SIG-M5 (cell line): ENCODE measurements at places on chromosomes 2 and 18.

DNA sequence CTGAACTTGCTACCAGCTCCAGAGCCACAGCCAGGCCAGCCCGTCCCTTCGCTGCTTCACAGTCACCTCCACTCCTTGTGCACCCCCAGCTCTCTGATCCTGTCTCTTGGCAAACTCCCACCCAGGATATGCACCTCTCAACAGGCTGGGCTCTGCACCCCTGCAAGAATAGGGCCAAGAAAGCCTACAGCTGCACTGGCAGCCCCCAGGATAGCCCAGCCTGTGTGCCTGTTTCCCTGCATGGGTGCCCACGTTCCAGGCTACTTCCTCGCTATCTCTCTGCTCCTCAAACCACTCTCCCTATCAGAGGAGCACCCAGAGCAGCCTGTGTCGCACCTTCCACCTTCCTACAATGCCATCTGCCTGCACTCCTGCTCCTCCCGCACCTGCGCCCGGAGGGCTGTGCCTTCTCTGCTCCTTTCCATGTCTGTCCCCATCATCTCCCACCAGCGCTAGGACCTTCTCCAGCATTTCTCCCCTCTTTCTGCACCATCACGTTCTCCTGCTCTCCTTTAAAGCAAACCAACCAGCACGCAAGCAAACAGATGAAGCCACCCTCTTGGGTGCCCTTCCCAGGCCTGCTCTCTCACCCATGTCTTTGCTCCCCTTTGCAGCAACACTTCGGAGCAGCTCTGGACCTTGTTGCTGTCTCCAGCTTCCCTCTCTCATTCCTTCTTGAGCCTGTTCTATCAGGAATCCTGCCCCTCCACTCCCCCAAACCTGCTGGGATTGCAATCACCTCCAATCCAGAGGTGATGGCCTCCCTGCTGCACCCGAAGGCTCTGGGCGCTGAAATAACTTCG, 313.2 kb upstream of the HS6ST1 start:
- DNase-seq, result no peak

DNA sequence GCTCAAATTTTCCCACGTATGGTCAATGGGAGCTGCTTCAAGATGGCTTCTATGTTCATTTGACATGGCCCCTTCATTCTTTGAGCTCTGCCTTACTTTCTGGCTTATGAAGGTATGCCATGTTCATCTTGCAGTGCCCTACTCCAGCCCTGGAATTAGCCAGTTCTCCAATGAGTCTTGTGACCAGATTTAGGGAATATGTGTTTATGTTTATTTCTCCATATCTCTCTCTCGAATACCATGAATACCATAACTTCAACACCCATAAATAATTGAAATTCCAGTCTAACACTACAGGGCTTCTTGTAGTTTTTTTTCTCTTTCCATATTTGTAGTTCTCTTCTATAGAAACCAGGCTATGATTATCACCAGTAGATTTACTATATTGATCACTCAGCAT, 39.7 kb downstream of the EPB41L5 start:
- DNase-seq, result no peak

- no peak for DNase-seq
Observed at GRCh38 chr2:153871231-153872221, at the start of gene GALNT13. Gene GALNT13, plus strand, starts transcription at chr2:153871922.

DNA sequence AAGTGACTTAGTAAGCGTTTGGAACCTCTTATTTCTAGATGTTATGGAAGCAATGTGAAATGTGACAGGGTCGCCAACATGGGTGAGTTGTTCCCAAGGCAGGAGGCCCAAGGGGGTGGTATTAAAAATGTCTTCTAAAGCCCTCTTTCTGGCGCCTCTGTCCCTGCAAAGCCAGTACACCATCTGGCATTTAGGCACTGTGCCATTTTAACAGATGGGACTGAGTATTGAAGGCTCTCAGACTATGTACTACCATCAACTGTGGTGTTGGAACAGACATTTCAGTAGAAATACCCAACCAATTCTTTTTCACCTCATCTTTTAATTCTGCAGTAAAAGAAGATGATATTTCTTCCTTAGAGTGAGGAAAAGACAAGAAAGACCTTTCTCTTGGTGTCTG, 384.5 kb upstream of the MMADHC start:
- DNase-seq, result no peak

GRCh38 chr2:204657024-204657423, 111.7 kb downstream of the PARD3B start:
- DNase-seq, result no peak

- DNase-seq, result no peak
Observed at GRCh38 chr2:102764083-102764482, 2.3 kb downstream of the TMEM182 start.

DNA sequence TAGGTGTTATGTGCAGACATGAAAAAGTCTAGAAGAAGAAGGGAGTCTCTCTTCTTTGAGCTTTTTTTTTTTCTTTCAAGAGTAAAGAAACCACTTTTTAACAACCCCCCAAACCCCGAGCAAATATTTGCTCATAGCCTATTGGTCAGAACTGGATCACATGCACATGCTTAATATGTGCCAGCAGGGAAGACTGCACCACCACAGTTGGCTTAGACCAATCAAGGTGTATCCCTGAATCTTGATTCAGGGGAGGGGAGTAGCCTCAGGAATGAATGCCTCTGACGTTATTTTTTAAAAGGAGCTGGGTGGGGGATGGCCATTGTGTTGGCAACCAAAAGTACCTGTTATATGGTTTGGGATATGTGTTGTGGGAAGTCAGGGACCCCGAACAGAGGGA, 171.4 kb upstream of the NABP1 start:
- no peak for DNase-seq

GRCh38 chr2:223950448-223951347, 5.6 kb upstream of the WDFY1 start:
- no peak for DNase-seq

DNA sequence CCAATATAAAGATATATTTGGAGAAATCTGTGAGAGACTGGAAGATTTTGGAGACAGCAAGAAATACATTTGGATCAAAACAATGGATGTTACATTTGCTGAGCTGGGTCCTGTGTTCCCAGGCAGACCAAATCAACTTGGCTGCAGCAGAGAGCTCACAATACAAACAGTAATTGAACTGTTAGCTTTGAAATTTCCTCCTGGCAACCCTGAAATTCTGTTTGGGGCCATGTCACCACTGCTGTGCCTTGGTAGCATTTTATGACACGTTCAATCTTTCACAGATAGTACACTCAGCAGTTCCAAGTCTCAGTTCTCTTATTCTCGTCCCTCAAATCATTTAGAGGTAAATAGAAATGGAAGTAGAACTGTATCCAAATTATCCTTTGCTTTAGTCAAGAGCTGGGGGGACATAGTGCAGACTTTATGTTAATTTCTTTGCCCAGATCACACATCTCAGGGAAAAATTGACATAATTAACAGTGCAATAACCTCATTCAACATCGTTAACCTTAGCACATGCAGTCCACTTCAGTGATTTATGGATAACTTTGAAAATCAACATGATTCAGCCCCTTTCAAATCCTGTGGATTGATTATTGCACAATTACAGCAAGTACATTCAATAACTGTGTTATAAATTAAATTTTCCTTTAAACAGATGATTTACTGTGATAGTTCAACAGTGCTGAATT, 277.4 kb upstream of the MC4R start:
- no peak for DNase-seq

GRCh38 chr2:174827371-174828369, 63.4 kb upstream of the CHRNA1 start:
- no peak for DNase-seq

GRCh38 chr2:200012401-200012800, 57.0 kb downstream of the MAIP1 start:
- DNase-seq, result no peak

GRCh38 chr2:176124947-176125771, 2.6 kb downstream of the HOXD9 start:
- DNase-seq, result no peak

DNA sequence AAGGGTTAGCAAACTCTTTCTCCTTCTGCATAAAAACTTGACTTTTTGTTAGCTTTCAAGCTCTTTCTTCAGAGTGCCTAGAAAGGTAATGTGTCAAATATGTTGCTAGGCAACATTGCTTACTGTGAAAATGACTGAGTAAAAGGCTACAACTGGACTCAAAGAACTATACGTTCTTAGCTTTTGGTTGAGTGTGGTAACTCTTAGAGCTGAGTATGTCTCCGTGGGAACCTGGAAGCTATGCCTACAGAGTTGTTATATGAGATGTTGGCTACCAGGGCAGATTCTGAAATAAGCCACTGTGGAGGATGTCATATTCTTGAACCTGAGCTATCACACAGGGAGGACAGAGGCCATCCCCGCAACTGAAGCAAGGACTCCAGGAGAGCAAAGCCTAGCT, 105.5 kb downstream of the ARL6IP6 start:
- no peak for DNase-seq

- DNase-seq, result no peak
Observed at GRCh38 chr2:31226266-31226665, 7.7 kb upstream of the EHD3 start.

- no peak for DNase-seq
Observed at GRCh38 chr18:12742453-12742852, 39.6 kb downstream of the PSMG2 start.

DNA sequence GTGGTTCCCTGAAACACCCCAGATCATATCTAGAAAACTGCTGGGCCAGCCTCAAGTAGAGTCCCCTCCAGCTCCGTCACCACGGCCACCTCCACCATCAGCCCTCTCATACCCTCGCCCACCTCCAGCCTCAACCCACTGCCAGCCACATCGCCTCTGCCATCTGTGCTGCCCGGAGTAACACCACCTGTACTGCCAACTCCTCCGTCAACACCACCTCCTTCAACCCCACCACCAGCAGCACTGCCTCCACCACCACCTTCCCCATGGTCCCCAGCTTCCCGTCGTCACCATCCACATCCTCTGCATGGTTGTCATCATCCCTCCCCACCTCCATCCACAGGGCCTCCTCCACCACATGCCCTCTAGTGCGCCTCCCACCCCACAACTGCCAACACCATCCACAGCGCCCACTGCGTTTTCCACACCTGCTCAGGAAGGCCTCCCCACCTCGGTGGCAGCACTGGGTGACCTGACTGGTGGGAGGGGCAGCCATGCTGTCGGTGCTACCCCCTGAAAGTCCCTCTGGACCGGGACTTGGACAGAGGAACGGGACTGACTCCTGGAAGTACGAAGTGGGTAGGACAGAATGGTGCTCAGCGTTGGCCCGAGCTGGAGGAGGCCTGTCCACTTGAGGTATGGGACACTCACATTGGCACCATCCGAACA, 1.6 kb downstream of the SNED1 start:
- DNase-seq, result no peak

- DNase-seq, result no peak
Observed at GRCh38 chr2:164824872-164825271, 16.8 kb downstream of the COBLL1 start.

DNA sequence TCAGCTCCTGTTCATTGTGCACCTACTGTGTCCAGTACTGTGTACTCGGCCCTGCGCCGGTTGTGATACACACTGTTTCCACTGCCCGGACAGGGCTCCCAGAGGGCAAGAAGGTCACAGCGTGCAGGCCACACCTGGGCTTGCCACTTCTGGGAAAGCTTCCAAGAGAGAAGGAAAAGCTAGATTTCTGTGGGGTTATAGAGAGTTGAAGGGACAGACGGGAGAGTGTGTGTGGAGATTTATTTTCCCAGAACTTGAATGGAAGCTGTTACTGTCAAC, 3.8 kb upstream of the CNDP1 start:
- DNase-seq, result no peak

- no peak for DNase-seq
Observed at GRCh38 chr18:55031576-55031975, 72.3 kb upstream of the CCDC68 start.

DNA sequence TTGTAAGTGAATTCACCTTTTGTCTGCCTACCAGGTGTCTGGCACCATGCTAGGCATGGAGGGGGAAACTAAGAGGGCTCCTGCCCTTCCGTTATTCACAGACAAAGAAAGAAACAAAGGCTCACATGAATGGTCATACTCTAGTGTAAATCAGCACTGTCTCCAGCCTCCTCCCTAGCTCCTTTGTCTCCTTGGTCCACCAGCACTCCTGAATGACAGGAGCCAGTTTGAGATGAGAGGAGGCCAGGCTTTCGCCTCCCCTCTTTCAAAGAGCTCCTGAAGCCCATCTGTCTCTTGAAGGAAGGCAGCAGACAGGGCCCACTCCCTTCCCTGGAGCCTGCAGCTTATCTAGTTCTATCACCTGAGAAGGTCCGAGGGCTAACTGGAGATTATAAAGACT, 18.7 kb downstream of the SATB2 start:
- no peak for DNase-seq

DNA sequence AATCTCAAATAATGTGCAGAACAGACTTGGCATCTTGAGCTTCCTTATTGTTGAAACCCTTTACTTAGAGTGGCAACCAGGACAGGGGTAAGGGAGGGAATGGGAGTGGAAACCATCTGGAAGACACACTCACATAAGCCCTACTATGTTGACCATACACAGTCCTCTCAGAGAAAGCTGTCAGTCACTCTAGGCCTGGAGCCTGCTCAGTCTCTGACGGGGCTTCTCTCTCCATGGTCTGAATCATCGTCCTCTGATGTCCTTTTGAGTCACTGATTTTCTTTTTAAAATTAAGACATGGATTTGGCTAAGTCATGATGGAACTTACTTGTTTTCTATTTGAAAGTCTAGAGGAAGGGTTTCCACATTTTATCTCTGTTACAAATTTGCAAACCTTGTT, 74.0 kb downstream of the MYO1B start:
- DNase-seq, result no peak

- DNase-seq, result no peak
Observed at GRCh38 chr2:240107477-240107796, 28.7 kb downstream of the COPS9 start.

- DNase-seq, result no peak
Observed at GRCh38 chr2:28322456-28322855, 70.2 kb upstream of the FOSL2 start.

GRCh38 chr2:10311736-10312135, 9.0 kb downstream of the HPCAL1 start:
- no peak for DNase-seq

DNA sequence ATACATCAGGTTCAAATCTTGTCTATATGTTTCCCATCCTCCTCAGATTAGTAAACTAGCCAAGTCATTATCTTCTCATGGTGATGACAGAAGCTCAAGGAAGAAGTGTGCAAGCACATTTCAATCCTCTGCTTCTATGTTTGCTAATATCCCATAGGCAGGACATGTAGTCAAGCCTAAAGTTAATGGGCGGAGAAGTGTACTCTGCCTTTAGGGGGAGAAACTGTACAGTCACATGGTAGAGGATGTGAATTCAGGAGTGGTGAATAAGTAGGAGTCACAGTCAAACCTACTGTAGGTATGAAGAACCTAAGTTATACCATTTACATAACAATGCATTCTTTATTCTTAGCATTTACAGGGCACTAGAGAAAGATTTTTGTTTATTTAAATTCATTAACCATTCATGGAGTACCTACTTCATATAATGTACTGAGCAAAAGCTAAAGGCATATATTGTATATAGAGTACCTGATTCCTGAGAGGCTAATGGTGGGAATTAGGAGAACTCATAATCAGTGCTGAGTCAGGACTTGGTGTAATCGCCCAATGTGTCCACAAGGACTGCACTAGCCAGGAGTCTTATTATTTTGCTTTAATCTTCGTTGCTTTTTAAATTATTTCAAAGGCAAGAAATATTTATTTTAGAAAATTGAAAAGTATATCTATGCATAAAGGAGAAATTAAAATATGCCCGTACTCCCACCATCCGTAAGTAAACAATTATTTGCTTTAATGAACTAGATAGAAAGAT, 394.3 kb upstream of the ETAA1 start:
- no peak for DNase-seq
